ENCODE measurements at places on chromosomes 12 and 14.

DNA sequence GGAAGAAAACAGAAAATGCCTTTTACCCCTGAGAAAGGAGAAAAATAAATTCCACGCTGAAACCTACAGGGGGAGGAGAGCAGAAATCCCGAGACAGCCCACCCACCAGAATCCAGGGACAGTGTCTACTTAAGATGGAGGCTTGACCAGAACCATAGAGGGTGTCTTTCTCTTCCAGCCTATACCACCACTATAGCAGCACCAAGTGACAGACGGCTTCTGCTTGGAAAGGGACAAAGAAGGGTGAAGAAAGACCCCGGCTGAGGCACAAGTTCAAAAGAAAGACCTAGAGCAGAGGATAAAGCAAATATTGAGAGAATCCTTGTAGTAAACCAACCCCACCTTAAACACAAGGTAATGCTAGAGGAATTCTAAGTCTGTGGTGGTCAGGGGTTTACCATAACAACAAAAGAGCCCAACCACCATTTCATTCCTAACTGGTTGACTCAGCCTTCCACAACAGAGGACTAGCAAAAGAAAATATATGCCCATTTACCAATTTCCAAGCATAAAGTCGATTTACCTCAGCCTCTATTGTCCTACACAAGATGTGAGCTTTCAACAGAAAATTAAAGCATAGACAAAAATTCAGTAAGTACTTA, 105.3 kb upstream of the FOXG1 start:
- DNase-seq: no peak

- DNase-seq: no peak
Measured at GRCh38 chr12:26435069-26435404, 239.7 kb downstream of the SSPN start.

- DNase-seq: no peak
Measured at GRCh38 chr14:59678352-59678751, 101.7 kb upstream of the CCDC175 start.

- no peak for DNase-seq
Measured at GRCh38 chr12:109900752-109901580, 892 bp downstream of the TCHP start.

DNA sequence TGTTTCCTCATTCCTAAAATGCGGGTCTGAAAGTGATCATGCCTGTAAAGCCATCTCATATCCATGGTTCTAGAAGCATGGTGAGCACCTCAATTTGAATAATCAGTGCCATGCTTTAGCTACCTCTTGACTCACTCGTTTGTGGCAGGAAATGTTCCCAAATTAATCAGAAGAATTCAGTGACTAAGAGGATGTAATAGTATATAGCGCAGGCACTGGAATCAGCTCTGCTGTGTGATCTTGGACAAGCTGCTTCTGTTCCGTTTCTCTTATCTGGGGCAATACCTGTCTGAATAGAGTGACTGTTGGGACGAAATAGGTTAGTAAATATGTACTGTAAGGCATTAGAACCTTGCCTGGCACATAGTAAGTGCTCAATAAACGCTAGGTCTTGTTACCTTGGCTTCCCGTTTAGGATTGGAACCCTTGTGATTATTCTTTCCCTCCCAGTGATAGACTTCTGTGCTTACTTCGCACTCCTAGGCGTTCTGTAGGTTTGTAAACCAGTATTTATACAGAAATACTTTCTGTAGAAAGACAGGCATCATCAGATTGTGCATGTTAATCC, 820 bp upstream of the SMAGP start:
- DNase-seq: no peak

All from T-helper 9 cell (primary cell).